ENCODE measurements at places on chromosomes 3 and 15.
A peak's percentile ranks its signal among the peaks of the same experiment; 100 is the strongest.

DNA sequence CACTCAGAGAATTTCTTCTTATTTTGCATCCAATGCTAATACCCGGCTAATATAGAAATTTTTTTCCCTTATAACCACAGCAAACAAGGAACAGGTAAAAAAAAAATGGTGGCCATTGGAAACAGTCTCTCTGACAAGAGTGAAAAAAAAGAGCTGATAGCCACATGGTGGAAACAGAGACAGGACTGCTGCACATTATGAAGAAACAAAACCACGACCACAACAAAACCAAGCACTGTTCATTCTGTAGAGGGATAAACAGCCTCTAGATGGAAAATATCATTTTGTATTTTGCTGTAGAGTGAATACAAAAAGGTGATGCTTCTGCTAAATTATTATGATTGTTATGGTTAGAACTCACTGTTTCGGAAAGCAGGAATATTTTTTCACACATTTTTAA is 686.2 kb downstream of the NLGN1 start:
- DNase-seq, result no peak

DNA sequence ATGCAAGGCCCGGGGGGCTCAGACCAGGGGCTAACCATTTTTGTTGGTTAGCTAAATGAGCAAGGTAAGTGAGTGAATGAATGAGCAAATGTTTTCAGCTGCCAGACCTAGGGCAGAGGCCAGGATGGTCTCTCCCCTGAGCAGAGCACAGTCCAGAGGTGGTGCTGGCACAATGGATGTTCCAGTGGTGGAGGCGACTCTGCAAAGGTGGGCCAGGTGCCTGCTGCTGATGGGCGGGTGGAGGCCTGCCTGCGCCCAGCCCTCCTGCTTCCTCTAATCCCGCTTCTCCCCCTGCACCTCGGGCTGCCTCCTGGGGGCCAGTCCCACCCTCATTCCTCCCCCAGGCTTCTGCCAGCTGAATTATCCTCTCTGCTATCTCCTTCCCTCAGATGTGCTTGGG is 112.8 kb downstream of the WNT7A start:
- no peak for DNase-seq

GRCh38 chr3:95886616-95887015 is 927.8 kb upstream of the EPHA6 start:
- no peak for DNase-seq

DNA sequence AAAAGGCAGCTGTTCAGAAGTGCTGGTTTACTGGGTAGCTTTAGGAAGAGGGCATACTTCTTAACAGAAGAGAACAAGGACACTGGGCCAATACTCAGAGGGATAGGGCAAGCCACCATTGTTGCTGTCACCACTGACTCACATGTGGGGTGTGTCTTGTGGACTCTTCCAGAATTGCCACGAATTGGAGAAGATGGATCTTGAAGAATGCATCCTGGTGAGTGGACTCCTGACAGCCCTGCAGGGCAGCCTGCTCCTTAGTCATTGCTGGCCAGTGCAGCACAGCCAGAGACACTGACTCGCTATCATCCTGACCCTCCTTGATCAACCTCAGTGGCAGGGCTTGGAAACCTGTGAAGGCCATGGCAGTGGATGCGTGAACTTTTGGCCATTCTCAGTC is 62.3 kb downstream of the UBP1 start:
- no peak for DNase-seq

GRCh38 chr15:69962561-69962960 is 135.2 kb downstream of the TLE3 start:
- DNase-seq, result no peak

DNA sequence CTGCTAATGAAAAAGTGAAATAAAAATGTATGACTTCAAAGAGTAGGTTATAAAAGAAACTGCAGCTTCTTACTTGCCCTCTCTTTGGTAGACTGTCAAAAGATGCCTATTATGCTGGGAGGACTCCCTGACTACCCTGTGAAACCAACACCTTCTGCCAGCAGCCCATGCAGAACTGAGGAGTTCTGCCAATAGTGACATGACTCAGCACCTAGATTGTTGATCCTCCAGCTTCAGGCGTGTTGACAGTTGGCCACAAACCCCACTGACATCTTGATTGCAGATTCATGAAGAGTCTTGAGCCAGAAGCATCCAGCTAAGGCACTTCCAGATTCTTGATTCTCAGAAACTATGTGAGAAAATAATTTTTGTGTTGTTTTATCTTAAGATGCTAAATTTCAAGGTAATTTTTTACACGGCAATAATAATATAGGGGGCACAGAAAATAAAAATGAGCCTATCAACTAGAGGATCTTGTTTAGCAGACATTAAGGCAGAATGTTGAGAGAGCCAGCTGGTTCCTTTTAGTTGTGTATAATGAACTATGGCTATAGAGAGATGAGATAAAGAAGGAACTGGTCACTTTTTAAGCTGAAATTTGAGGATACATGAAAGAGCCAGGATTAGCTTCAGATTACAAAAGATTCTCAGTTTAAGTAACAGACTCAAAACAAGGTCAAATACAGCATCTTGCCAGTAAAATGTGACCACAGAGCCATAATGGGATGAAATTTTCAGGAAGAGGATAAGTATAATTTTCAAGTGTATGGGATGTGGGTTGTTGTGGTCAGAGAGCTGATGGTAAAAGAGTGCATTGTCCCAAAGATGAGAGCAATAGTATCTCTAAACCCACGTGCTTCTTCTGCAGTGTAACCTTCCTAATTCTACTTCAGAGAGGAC is 588.7 kb upstream of the CBLB start:
- peak; percentile 2 for DNase-seq

GRCh38 chr15:76335307-76336253 is 993 bp upstream of the ISL2 start:
- no peak for DNase-seq
